Endothelial cell (in vitro differentiated cells): ENCODE measurements at places on chromosomes 5 and 9. TPM values are rescaled to one million over a fixed set of nuclear protein-coding genes. Genes with fewer than 3 reads are reported as not detected.

The C5 gene
- 0.41 TPM for total RNA-seq

The FASTKD3 gene
- total RNA-seq: 9.1 TPM

GRCh38 chr5:16975950-16976624 lies 40.0 kb upstream of the MYO10 start:
- no peaks in the 10 kb centered on the region for H3K4me1 ChIP-seq
- H3K36me3 ChIP-seq: no peaks in the 10 kb centered on the region
- H3K4me3 ChIP-seq: no peak overlapping the region
- H3K27me3 ChIP-seq: no peaks in the 10 kb centered on the region
- H3K27ac ChIP-seq: no peak overlapping the region

The IFNA2 gene
- not detected for total RNA-seq

The GPR151 gene
- not detected for total RNA-seq
